Thymus (tissue), 14 donors: ENCODE measurements at places on chromosomes 12 and 14. TPM values are rescaled to one million over a fixed set of nuclear protein-coding genes. Genes with fewer than 3 reads are reported as not detected.
A peak's percentile ranks its signal among the peaks of the same experiment; 100 is the strongest.

Gene SLC24A4
- 0.80 TPM for polyA plus RNA-seq

Gene DAO
- polyA plus RNA-seq = 0.07 TPM

Gene RERGL
- polyA plus RNA-seq = 17.0 TPM

Gene KIF5A
- polyA plus RNA-seq = 0.27 TPM

Gene CLEC4E
- polyA plus RNA-seq = 4.1 TPM

DNA sequence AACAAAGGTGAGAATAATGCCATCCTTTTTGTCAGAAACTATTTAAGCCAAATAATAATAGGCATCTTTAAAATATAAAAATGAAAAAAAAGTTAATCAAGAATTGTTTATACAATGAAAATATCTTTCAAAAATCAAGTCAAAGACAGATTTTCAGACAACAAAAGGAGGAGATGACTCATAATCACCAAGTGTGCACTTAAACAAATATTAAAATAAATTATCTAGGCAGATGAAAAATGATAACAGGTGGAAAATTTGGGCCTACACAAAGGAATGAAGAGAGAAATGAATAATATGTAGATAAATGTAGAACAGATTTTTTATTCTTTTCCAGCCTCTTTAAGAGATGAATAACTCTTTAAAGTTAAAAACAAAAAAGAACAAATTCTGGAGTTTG is 250.0 kb upstream of the PLEKHG7 start:
- no peaks in the 10 kb centered on the region for H3K36me3 ChIP-seq
- no peak overlapping the region for H3K4me3 ChIP-seq
- no peak overlapping the region for H3K27ac ChIP-seq
- H3K4me1 ChIP-seq = no peaks in the 10 kb centered on the region

DNA sequence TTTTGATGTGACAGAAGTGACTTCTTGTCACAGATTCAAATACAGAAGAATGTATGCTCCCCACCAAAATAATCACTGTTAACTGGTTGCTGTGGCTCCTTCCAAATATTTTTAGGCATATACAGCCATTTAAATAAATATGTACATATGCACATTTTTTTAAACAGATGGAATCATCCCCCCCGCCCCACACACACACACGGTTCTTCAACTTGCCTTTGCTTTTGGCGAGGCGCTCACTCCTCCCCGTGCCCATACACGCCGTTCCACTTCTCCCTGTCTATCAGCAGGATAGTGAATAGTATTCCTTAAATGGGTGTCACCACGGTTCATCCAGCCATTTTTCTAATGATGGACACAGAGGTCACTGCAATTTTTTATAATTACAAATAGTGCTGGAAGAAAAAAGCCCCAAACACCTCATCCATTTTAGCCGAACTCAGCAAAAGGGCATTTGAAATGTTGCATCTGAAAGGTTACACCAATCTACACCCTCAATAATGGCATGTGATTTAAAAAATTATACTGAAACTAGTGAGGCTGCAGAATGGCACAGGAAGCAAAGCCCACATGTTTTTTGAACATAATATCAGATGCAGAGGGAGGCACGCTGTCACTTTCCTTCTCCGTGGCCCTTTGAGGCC is 39.2 kb upstream of the MEG3 start:
- H3K4me1 ChIP-seq = no peaks in the 10 kb centered on the region
- no peaks in the 10 kb centered on the region for H3K27me3 ChIP-seq
- no peak overlapping the region for H3K27ac ChIP-seq

- DNase-seq = no peak
- H3K4me1 ChIP-seq = no peaks in the 10 kb centered on the region
- H3K4me3 ChIP-seq = no peak overlapping the region
- H3K36me3 ChIP-seq = no peaks in the 10 kb centered on the region
Measured at GRCh38 chr12:39780913-39781446, 161.4 kb upstream of the ABCD2 start.

- DNase-seq = no peak
- no peak overlapping the region for H3K4me3 ChIP-seq
- H3K27ac ChIP-seq = peak overlapping the region; percentile 25
- no peaks in the 10 kb centered on the region for H3K36me3 ChIP-seq
- H3K27me3 ChIP-seq = no peaks in the 10 kb centered on the region
Measured at GRCh38 chr14:69617796-69618195, 6.4 kb downstream of the SUSD6 start.

DNA sequence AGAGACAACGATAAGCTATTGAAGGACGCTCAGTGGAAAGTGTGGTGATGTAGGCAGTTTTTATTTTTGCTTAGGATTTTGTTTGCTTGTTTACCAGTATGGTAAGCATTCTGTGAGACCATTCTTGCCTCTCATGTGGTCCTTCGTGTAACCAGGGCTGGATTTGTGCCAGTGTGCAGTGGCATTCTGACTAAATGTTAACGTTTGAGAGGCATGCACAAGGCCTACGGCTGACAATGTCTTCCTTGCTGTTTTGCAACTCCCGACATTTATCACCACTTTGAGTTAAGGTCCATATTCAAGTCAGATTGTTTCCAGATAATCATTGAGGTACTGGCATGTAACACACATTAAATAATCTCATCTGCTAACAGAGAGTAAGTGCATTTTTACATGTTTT is 102.3 kb upstream of the BCAT1 start:
- H3K27me3 ChIP-seq = no peaks in the 10 kb centered on the region
- H3K4me3 ChIP-seq = peak overlapping the region; percentile 93
- DNase-seq = no peak
- H3K27ac ChIP-seq = peak overlapping the region; percentile 99
- H3K4me1 ChIP-seq = peaks cover 24% of the 10 kb centered on the region

DNA sequence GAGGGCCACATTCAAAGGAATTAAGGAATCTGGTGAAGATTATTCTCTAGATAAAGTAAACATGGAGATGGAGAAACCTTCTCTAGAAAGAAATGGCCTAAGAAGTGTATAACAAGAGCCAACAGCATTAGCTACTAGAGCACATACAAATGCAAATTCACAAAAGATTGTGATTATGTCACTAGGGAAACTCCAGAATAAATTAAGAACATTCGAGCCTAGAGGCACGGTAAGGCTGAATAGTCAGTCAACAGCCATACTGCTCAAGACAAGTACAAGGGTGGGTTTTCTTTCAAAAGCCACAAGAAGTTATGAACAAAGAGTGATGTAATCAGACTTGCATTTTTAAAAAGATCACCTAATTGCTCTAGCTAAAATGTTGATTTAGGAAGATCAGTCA is 25.4 kb downstream of the PPP4R3A start:
- no peaks in the 10 kb centered on the region for H3K27me3 ChIP-seq
- H3K36me3 ChIP-seq = peaks cover 86% of the 10 kb centered on the region
- no peak for DNase-seq
- H3K4me3 ChIP-seq = no peak overlapping the region
- H3K4me1 ChIP-seq = no peaks in the 10 kb centered on the region
- no peak overlapping the region for H3K27ac ChIP-seq

GRCh38 chr14:73393375-73393774 is 65.0 kb downstream of the NUMB start:
- H3K27me3 ChIP-seq = no peaks in the 10 kb centered on the region
- no peaks in the 10 kb centered on the region for H3K4me1 ChIP-seq
- H3K36me3 ChIP-seq = no peaks in the 10 kb centered on the region
- no peak overlapping the region for H3K4me3 ChIP-seq

DNA sequence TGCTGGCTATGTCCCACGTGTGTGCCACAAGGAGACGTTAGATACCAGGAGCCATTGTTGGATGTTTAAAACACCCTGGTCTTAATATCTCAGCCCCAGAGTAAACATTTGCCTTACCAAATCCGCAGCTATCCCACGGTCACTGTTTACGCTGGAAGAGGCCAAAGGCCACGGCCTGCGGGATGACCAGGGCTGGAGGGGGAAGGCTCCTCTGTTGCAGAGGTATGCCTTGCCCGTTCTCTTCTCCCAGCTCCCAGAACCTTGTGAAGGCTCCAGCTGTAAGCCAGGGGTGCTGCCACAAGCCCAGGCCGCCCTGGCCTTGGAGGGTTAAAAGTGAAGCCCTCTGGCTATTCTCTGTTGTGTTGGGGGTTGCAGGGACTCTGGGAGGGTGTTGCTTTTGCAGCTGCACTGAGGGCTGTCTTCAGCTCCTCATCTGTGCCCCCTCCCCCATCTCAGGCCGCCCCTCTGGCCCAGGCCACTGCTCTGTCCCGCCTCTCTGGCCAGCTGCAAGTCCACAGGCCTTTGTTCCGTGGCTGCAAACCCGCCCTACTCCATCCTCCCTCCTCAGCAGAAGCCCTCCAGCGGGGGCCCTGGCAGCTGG is 2.5 kb downstream of the PLEKHG3 start:
- H3K4me1 ChIP-seq = peaks cover 3% of the 10 kb centered on the region
- no peak overlapping the region for H3K4me3 ChIP-seq
- no peak overlapping the region for H3K27ac ChIP-seq
- H3K27me3 ChIP-seq = peaks cover 42% of the 10 kb centered on the region
- no peak for DNase-seq

- no peaks in the 10 kb centered on the region for H3K4me1 ChIP-seq
- H3K36me3 ChIP-seq = no peaks in the 10 kb centered on the region
Measured at GRCh38 chr12:77847680-77848431, 17.2 kb downstream of the NAV3 start.
